ENCODE measurements at places on chromosomes 3 and 15.
A peak's percentile ranks its signal among the peaks of the same experiment; 100 is the strongest.

DNA sequence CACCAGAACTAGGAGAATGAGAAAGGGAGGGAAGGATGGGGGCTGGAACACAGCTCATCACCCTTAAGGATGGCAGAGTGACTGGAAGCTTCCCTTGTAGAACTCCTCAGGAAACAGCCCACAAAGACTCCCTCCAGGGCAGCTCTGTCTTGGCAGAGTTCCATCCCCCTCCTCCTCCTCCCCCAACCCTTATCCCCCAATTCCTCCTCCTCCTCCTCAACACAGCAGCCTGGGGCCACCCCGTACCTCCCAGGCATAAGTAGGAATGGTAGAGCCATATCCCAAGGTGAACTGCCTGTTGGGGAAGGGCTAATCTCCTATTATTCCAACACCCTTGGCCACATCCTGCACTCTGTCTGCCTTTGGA, 38.8 kb downstream of the ADCY5 start:
- no peak for DNase-seq

- no peak for DNase-seq
These were observed at the start of gene HTR3E for GRCh38 chr3:184096811-184097383. HTR3E (plus strand) TSS chr3:184097064; CDS start chr3:184097530, 466 bp downstream.

DNA sequence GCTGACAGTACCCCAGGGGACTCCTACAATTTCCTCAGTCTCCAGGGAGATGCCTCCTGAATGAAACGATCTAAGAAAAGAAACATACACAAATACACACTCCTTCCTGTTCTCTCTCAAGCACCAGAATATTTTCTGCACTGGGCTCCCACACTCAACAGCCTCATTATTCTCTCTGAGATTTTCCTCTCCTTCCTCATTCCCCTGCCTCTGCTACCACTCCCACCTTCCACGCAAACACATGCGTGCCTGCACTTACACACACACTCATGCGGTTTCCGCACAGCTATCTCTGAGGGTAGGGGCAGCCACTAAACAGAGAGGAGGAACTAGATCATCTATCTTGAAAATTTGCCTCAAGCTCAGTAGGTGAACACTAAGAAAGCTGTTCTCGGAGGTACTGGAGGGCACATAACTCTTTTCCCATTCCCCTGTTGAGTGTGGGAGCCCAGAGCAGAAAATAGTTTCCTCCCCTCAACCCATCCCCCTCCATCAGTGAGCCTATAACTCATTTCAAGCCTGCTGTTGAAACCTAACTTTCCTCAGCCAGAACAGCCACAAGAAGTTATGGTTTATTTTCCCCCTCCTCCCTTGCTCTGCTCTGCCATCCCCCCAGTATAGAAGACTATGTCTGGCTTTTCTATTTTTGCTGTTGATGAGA, 30.5 kb upstream of the TIPARP start:
- peak; percentile 45 for DNase-seq

DNA sequence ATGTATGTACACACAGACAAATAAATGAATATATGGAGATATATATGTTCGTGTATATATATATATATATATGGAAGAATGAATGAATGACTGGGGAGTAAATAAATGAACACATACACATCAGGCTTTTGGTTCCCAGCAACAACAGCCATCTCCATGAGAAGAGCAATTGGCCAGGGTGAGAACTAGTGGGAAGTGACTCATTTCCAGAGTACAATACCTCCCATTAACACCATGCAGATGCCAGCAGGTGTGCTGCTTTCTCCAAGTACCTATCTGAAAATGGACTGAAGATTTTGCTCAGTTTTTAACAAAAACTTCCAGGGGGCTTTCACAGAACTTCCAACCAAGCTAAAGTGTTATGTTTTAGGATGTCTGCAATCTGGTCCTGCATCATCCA, 179.8 kb upstream of the SLC2A2 start:
- DNase-seq, result no peak

- DNase-seq, result peak; percentile 2
These were observed 48.4 kb downstream of the GOLIM4 start for GRCh38 chr3:168047190-168047795.

GRCh38 chr3:9715764-9716437, 12.3 kb downstream of the CPNE9 start:
- peak; percentile 20 for DNase-seq

DNA sequence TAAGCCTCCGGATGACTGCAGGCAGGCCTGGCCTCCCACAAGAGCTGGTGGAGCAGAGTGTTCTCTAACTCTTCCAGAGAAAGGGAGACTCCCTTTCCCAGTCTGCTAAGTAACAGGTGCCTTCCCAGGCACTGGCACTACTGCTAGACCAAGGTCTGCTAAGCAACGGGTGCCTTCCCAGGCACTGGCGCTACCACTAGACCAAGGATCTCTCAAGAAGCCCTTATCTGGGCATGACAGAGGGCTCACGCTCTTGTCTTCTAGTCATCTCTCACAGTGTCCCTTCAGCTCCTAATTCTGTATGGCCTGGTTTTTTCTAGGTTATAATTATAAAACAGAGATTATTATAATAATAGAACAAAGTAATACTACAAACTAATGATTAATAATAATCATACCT, 27.8 kb downstream of the MYL3 start:
- no peak for DNase-seq

- DNase-seq, result no peak
These were observed 1.5 kb downstream of the CRYBG3 start for GRCh38 chr3:97823046-97824004.

GRCh38 chr3:179452176-179452564, 900 bp upstream of the GNB4 start:
- no peak for DNase-seq

- DNase-seq, result no peak
These were observed 62.1 kb downstream of the LRRC49 start for GRCh38 chr15:70954733-70955132.

GRCh38 chr15:88696254-88696653, 57.4 kb downstream of the ISG20 start:
- DNase-seq, result no peak

- DNase-seq, result no peak
These were observed 23.9 kb downstream of the ILDR1 start for GRCh38 chr3:121998030-121998580.

GRCh38 chr3:108473711-108474110, 36.7 kb downstream of the MYH15 start:
- DNase-seq, result no peak

GRCh38 chr3:185822221-185823000, 2.4 kb downstream of the IGF2BP2 start:
- no peak for DNase-seq

DNA sequence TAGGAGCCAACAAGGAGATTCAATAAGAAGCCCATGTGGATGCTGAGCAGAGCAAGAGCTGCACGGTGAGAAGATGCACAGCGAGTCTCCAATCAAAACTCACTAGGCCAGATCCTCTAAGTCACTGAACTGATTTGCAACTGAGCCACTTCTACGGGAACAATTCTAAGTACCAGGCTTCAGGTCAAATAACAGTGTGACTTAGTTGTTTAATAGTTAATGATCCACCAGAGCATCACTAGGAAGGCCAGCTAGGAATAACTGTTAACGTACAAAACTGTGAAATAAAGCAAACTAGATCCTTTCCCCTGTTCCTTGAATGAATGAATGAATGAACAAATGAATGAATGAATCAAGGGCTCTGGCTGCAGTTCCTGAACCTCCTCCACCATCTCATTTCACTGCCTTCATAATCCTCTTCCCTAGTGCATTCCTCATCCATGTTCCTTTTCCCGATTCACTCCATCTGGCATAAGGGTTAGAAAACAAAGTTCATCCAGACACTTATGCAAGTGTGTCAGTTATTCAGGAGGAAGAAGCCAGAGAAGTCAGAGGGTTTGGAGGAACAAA, 59.7 kb downstream of the ATP8B4 start:
- no peak for DNase-seq

- DNase-seq, result no peak
These were observed 88.1 kb downstream of the IQSEC1 start for GRCh38 chr3:12985148-12985547.

GRCh38 chr15:51004103-51004551, 90.6 kb downstream of the TNFAIP8L3 start:
- DNase-seq, result no peak

DNA sequence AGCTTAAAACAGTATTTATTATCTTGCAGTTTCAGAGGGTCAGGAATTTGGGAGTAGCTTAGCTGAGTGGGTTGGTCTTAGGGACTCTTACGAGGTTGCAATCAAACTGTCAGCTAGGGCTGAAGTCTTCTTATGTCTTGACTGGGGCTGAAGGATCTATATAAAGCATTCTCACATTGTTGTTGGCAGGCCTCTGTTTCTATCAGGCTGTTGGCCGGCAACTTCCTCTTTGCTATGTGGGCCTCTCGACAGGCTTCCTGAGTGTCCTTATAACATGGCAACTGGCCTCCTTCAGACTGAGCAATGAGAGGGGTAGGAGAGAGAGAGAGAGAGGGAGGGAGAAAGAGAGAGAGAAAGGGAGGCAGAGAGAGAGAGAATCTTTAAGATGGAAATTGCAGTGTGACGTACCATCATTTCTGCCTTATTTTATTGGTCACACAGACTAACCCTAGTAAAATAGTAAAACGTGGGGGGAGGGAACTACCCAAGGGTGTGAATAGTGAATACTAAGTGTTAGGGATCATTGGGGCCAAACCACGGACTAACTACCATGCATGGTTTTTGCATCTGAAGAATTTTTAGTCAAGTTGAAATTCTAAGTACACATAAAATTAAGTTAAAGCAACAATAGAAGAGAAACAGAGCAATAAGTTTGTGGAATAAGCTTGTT, 16.1 kb downstream of the FGF7 start:
- DNase-seq, result no peak

DNA sequence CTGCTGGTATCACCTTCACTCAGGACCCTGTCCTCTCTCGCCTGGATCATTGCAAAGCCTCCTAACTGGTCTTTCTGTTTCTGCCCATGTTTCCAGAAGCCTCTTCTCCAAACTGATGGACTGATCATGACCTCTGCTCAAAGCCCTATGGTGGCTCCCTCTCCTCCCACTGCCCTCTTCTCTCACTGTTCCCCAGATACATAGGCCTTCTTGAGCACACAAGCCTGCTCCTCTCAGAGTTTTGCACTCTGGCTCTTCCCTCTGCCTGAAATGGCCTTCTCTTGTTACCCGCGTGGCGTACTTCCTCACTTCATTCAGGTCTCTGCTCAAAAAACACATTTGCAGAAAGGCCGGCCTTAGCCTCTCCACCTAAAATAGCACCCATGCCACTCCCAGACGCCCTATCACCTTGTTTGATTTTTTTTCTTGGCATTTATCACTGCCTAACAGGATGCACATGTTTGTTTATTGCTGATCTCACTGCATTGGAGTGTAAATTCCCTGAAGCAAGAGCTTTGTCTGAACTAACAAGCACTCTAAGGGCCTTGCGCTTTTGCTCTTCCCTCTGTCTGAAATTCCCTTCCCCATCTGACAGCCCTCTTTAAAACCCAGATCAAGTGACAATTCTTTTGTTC, 1.4 kb upstream of the ETFA start:
- DNase-seq, result no peak

- DNase-seq, result no peak
These were observed 309.7 kb upstream of the TPRG1 start for GRCh38 chr3:188861842-188862744.

DNA sequence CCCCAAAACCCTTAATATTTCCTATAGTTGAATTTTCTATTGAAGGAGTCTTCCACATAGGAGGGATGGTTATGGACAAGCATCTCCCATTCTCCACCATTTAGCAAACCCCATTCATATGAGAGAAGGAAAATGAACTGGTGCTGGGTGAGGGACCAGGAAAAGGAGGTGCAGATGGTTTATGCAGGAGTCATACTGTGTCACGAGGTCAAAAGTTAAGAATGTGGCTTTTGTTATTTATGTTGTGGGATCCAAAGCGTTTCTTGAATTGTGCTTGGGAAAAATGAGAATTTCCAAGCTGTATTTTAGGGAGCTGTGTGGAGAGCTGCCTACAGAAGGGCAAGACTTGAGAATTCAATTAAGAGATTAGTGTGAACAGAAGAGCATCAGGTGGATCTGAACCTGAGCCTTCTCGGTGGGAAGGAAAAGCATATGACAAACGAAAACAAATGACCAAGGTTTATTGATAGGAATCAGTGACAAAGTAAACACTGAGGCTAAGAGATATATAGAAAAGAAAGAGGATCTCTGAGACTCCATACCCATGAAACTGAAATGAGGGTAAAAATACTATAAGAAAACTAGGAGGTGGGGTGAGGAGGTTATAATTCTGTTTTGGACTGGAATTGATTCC, 473.3 kb upstream of the NR2F2 start:
- no peak for DNase-seq

GRCh38 chr3:129628169-129628522, 21.7 kb upstream of the PLXND1 start:
- DNase-seq, result no peak

DNA sequence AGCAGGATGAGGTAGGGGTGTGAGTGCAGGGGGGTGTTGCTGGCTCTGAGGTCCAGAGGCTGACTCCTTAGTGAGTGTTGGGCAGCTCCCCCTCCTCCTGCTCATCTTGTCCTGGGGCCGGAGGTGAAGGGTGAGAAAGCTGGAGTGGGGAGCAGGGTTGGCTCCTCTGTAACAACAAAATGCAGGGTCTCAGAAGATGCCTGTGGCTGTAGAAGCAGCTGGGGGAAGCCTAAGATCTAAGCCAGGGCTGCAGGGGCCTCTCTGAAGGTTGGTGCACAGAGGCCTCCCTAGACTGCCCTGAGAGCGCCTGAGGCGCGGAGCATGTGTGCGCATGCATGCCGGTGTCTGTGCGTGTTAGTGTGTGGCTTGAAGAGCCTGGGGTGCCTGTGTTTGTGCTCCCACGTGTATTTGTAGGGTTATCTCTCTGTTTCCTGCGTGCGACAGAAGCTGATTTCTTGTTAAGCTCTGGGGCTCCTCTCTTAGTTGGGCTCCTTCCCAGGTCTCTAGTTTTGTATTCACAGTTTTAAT, 5.3 kb upstream of the HDAC11 start:
- DNase-seq, result no peak

- no peak for DNase-seq
These were observed 12.1 kb upstream of the CTSH start for GRCh38 chr15:78956937-78957336.

DNA sequence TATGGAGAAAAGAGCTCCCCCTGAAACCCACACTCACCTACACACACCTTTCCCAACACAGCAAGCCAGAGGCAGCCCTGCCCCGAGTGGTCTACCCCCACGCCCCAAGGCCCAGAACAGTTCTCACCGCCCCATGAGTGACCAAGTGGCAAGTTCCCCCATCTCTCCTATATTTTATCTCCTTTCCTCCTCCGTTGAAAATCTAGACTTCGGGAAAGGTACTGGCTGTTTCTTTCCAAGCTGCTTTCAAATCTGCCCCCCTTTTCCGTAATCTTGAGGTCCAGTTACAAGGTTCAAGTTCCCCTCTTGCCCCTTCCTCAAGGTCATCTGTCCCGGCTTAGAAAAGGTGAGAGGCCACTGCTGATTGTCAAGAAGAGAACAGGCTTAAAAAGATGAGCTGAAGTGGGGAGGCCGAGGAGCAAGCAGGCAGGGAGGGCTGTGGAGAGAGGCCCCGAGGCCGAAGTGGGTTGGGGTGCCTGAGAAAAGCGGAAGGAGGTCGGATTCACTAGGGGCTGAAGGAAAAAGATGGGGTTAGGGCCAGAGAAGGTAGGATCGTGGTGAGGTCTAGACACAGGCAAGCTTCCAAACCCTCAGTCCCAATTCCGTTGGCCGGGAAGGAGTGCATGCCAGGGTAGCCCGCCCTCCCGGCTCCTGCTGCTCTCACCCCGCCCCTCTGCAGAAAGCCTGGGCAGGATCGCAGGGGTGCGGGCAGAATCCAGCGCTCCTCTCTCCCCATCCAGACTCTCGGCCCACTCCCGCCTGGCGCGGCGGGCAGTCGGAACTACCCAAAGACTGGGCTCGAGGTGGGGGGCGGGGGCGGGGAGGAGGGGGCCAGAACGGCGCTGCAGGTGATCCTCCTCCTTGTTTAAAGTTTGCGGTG, 1.7 kb downstream of the SEMA5B start:
- DNase-seq, result no peak

- DNase-seq, result no peak
These were observed 15.0 kb downstream of the FRMD4B start for GRCh38 chr3:69370901-69371301.
